ENCODE measurements at places on chromosomes 4 and X.
A peak's percentile ranks its signal among the peaks of the same experiment; 100 is the strongest.

- DNase-seq, result no peak
These were observed 24.4 kb downstream of the CDKL2 start for GRCh38 chr4:75605928-75606327.

DNA sequence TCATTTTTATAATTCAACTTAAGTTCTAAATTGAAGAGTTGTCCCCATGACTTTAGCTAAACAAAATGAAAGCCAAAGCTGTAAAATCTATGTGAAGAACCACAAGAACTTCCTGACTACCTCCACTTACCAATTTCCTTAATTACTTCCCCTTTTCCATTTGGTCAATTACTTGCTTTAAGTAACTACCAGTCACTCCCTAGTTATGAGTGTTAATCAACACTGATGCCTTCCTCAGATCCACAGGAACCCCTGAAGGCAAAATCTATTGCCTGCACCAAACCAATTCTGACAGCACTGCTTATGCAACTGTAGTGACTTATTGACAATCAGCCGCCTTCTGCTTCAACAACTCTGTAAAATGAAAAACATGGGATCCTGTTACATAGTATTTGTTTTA lies 10.5 kb downstream of the RBMX start:
- no peak for DNase-seq

DNA sequence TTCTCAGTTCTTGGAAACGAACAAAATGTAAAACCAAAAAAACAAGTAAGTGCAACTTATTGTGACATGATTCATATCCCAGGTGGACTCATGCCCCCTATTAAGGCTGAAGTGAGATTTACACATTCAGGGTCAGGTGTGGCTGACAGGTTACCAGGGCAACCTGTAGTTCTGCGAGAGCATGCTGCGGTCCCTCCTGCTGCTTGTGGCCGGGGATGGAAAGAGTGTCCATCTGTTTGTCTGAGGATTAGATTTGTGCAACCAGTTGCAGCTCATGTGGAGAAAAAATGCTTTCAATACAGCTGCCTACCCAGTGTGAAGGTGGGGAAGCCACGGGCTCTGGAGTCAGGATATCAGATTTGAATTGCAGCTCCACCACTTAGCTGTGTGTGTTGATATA lies 78.8 kb downstream of the FAM184B start:
- no peak for DNase-seq

DNA sequence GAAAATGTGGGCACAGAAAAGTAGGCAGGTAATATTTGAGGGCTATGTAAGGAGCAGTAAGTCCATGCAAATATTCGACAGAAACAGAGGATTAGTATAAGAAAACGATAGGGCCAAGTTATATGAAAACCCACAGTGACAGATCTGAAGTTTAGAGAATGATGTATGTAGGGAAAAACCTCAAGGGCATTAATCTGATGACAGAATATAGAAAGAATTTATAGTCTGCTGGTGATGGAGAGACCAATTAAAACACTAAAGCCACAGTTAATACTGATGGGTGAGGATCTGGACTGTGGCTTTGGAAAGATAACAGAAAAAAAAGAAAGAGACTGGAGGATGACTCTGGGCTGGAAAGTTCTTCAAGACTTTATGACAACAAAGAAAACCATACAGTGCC lies 169.7 kb downstream of the PALLD start:
- DNase-seq, result no peak

GRCh38 chr4:185932491-185932890 lies 120.5 kb upstream of the SORBS2 start:
- DNase-seq, result no peak

- no peak for DNase-seq
These were observed 47.6 kb upstream of the DRP2 start for GRCh38 chrX:101171883-101172400.

- no peak for DNase-seq
These were observed 15.0 kb upstream of the DUSP9 start for GRCh38 chrX:153631907-153632594.

DNA sequence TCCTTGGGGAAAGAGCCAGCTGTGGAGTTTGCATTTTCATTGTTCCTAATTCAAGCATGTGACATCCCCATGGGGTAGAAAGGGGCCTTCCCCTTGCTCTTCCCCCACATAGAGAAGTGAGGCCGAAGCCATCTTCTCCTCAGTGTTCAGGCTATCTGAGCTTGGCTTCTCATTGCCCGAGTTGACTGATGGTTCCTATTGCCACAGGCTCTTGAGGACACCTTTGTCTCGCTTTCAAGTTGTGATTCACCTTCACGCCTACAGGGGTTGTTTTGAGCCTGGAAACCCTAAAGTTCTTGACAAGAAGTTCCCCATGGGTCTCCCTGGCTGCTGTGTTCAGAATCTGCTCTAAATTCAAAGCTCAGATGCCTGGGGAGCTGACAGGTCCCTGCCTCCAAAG lies 25.0 kb downstream of the CCNQ start:
- no peak for DNase-seq

GRCh38 chr4:149949381-149949780 lies 128.9 kb upstream of the DCLK2 start:
- DNase-seq, result no peak

GRCh38 chr4:87058356-87059073 lies 123.7 kb downstream of the AFF1 start:
- DNase-seq, result peak; percentile 20

DNA sequence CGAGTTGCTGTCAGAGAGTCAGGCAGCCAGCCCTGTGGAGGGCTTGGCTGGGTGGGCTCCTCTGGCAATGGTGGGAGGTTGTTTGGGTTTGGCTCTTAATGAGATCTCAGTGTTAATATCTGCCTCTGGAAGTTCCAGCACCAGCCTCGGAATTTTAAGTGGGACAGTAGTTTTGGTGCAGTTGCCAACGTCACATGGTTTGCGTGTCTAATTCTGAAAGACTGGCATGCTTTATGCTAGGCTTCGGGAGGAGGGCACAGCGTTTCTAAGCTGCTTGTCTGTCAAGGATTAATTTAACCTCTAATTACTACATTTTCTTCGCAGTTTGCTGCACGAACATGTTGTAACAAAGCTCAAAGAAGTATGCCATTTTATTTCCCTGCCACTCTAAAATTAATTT lies 9.2 kb downstream of the MAMLD1 start:
- DNase-seq, result no peak

DNA sequence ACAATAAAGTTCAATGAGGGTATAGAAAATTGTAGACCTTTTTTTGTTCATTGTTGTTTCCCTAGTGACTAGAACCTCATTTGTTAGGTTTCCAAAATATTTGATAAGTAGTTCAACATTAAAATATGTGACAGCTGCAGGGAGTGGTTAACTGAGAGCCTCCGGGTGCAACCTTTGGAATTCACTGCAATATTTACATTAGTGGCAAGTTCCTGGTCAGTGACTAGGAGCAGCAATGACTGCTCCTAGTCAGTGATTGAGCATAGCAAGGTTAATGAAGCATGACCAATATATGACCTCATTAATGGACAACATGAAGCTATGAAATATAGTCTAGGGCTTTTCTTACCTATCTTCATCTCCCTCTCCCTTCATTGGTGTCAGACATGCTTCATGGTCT lies 65.8 kb upstream of the FAM47A start:
- DNase-seq, result no peak

GRCh38 chrX:129784371-129784770 lies 4.6 kb downstream of the SASH3 start:
- no peak for DNase-seq

- no peak for DNase-seq
These were observed 346.6 kb downstream of the SMARCA1 start for GRCh38 chrX:129176710-129177109.

DNA sequence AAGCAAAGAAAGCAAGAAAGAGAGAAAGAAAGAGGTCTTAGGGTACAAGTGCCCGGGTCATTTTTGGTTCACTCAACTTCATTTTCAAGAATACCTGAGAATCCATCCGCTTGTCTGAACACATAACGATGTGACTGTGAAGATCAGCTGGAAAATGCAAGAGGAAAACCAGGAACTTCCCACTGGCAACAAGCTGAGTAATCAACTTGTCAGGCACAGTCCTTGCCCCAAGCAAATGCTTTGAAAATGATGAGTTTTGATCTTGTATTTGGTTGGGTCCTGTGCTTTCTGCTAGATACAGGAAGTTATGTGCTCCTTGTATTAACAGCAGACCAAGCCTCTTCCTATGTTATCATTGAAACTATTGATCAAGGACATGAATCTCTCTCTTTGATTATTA lies 239.1 kb downstream of the ASMT start:
- DNase-seq, result no peak

DNA sequence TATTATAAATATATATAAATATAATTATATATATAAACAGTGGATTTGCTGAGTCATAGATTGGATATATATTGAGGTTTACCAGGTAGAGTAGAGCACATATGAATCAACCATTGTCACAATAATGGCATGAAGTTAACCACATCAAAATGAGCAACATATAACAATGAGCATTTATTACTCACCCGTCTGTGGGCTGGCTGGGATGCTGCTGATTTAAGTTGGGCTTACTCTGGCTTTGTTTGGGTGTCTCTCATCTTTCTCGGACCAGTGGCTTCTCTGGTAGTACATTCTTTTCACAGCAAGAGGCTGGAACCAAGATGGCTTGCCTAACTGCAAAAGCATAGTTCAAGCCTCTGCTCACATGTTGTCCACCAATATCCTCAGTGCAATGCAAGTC lies 111.7 kb upstream of the TAPT1 start:
- DNase-seq, result no peak

GRCh38 chr4:6957994-6958393 lies 48.4 kb downstream of the TBC1D14 start:
- DNase-seq, result no peak

GRCh38 chrX:80335062-80335830 lies 85.0 kb upstream of the TENT5D start:
- DNase-seq, result no peak

DNA sequence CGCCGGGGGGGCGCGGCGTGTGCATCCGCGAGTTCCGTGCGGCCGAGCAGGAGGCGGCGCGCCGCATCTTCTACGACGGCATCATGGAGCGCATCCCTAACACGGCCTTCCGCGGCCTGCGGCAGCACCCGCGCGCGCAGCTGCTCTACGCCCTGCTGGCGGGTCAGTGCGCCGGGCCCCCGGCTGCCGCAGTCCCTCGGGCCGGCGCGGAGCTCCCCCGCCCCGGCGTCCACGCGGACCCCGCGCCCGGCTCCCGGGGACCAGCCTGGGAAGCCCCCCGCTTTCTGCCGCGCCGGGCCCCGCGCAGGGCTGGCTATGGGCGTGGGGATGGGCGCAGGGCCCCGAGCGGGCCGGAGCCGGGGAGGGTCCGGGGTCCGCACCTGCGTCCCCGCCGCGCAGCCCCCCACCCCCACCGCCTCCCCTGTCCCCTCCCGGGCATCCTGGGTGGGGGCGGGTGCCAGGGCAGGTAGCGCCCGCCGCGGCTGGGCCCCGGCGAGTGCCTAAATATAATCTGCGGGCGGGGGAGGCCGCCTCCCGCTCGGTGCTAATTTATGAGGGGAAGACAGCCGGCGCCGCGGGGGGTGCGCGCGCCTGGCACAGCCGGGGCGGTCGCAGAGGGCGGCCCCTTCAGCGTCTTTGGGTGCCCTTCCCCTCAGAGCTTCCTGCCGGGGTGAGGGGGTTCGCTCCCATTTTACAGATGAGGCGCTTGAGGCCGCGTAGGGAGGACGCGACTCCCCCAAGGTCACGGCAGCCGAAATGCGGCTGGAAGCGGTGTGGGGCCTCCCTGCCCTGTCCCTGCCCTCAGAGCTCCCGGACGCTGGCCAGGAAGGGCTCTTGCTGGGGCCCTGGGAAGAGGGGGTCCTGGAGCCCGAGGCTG lies 837 bp downstream of the NAT8L start:
- no peak for DNase-seq

DNA sequence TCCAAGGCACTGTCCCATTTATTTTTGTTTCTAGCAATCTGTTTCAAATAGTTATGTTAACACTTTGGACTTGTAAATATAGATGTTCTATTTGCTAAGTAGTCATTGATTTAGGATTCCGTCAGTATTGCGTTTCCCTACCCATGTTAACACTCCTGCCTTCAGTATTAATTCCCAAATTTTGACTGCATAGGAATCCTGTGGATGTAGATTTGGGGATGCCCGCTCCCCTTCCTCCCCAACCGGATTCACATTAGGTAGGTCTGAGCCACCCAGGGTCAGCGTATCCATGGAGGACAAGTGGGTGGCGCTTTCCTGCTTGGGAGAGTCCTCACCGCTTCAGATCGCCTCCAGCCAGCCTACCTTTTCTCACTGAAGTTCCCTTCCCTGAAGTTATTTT lies 1.1 kb upstream of the SORBS2 start:
- DNase-seq, result no peak

DNA sequence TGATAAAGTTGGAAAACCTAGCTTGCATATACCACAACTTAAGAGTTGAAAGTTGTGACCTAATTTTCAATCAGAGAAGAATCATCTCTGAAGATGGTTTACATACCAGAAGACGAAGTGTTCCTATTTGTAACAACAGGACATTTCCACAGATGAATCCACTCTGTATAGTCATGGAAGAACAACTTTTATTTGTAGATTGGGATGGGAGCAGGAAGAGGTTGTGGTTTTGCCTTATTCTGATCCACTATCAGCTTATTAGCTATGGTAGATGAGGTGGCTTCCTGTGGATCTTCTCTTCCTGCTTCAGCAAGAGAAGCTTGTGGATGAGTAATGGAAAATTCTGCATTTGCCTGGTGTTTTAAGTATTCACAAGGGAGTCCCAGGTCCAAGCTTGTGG lies 18.6 kb upstream of the SUPT20HL1 start:
- DNase-seq, result no peak

GRCh38 chrX:107684956-107685385 lies 56.7 kb downstream of the PRPS1 start:
- DNase-seq, result no peak

- DNase-seq, result no peak
These were observed 60.5 kb downstream of the ARAP2 start for GRCh38 chr4:36183665-36184393.

DNA sequence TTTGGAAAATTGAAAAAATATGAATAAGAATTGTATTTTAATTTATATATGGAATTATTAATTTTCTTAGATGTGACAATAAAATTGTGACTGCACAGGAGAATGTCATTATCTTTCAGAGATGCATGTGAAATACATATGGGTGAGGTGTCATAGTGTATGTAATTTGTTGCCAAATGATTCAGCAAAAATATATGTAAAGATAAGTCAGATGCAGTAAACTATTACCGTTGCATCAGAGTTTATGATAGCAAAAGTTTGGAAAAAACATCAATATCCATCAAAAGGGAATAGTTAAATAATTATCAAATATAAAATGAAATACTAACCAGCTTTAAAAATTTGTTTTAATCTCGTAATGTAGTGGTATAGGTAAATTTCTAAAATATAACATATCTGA lies 10.4 kb upstream of the SLC7A11 start:
- no peak for DNase-seq

DNA sequence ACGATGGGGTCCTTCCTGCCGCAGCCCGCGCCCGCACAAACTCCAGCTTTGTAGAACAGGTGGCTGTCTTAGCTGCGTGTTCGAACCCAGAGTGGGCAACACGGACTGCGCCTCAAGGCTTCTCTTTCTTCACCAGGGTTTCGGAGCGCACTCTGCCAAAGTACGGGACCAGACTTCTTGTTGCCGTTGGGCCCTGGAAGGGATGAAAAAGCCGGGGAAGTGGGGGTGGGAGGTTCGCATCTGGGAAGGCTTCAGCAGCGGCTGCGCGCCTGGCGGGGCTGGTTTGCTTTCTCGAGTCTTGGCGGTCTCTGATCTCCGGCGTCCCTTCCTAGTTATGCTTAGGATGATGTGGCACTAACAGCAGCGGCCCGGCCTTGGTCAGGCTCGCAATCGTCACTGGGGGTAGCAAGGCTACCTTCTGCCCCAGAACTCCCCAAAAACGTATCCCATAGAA lies 673 bp downstream of the PARM1 start:
- no peak for DNase-seq

GRCh38 chr4:14138106-14138505 lies 510.6 kb upstream of the BOD1L1 start:
- DNase-seq, result no peak

- no peak for DNase-seq
These were observed 175.6 kb upstream of the RBPJ start for GRCh38 chr4:26145212-26145611.

All from stimulated activated CD8-positive, alpha-beta memory T cell treated with anti-CD3 and anti-CD28 coated beads, Interleukin-12 subunit alpha, Interleukin-12 subunit beta, amount 100 ng/mL, for 4 hours (primary cell).